Stimulated activated CD4-positive, alpha-beta T cell treated with anti-CD3 and anti-CD28 coated beads, Interleukin-15, amount 100 ng/mL, for 1 hour (primary cell): ENCODE measurements at places on chromosomes 2 and 18.

DNA sequence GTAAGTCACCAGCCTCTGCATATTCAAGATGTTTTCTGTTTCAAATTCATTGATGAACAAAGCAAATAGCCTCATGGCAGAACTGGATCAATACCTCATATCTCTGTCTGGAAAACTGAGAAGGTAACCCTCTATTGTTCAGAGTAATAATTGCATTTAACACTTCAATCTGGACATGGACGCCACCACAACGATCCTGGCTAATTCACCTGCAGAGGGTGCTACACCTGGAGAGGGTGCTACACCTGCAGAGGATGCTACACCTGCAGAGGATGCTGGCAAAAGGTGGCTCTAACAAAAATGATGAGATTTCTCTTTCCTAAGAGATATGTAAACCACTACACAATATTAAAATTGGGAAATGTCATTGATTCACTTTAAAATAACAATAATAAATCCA lies 183.1 kb upstream of the HNRNPA3 start:
- no peak for DNase-seq

GRCh38 chr2:217394510-217395351 lies 534.9 kb upstream of the TNP1 start:
- no peak for DNase-seq

- no peak for DNase-seq
Observed at GRCh38 chr18:79581911-79582310, 97.7 kb upstream of the CTDP1 start.

GRCh38 chr2:102070058-102070642 lies 72.4 kb upstream of the IL1R1 start:
- no peak for DNase-seq

- DNase-seq: no peak
Observed at GRCh38 chr18:32287873-32288272, 98.0 kb downstream of the MEP1B start.

GRCh38 chr2:59413751-59414570 lies 1139.5 kb downstream of the BCL11A start:
- DNase-seq: no peak

- DNase-seq: no peak
Observed at GRCh38 chr18:50507120-50507590, 52.7 kb upstream of the MAPK4 start.

- DNase-seq: no peak
Observed at GRCh38 chr2:100524331-100524730, 38.5 kb upstream of the PDCL3 start.

GRCh38 chr2:40384714-40385113 lies 67.2 kb downstream of the SLC8A1 start:
- DNase-seq: no peak

- no peak for DNase-seq
Observed at GRCh38 chr2:47179388-47179787, 24.3 kb upstream of the STPG4 start.

GRCh38 chr18:7281579-7281978 lies 50.7 kb downstream of the LRRC30 start:
- no peak for DNase-seq

DNA sequence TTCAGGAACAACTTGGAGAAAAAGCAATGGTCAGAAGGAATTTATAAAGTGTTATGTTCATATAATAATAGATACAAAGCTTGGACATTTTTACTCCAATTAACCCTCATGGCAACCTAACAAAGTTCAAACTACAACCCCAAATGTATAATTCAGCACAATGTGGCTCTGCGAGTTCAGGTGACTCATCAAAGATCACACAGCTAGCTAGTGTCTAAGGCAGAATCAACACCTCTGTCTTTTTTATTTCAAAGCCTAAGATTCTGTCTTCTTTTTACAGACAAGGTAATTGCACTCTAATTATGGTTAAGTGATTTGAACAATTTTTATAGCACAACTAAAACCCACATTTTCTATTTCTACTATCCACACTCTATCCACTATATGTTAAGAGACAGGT lies 90.5 kb downstream of the CHST9 start:
- DNase-seq: no peak

DNA sequence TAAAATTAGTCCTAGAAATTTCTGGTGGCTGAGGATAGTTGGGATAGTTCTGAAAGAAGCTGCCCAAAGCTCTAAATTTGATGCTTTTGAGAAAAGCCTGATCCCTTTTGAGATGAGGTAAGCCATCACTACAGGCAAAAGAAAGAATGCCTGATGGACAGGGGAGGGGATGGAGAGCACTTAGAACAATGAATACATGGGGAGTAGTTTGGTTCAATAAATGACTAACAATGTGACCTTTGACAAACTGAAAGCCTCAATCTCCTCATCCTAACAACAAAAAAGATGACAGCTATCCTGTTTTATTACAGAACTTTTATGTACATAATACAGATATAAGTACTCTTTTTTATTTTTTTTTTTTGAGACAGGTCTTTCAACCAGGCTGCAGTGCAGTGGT lies 42.7 kb downstream of the GFPT1 start:
- DNase-seq: no peak

- no peak for DNase-seq
Observed at GRCh38 chr2:10239561-10239967, 63.1 kb upstream of the HPCAL1 start.

DNA sequence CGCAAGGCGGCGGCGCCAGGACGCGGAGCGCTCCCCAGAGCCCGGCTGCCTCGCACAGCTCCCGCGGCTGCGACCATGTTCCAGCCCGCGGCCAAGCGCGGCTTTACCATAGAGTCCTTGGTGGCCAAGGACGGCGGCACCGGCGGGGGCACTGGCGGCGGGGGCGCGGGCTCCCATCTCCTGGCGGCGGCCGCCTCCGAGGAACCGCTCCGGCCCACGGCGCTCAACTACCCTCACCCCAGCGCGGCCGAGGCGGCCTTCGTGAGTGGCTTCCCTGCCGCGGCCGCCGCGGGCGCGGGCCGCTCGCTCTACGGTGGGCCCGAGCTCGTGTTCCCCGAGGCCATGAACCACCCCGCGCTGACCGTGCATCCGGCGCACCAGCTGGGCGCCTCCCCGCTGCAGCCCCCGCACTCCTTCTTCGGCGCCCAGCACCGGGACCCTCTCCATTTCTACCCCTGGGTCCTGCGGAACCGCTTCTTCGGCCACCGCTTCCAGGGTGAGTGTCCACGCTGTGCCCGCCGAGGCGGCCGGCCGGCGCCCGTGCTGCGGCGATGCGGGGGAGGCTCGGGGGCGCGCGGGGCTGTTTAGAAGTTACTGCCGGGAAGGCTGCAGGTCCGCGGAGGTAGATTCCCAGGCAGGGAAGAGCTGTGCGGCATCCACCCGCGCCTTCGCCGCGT lies 696 bp downstream of the EMX1 start:
- no peak for DNase-seq

GRCh38 chr2:129379411-129379810 lies 600.1 kb upstream of the RAB6C start:
- no peak for DNase-seq

DNA sequence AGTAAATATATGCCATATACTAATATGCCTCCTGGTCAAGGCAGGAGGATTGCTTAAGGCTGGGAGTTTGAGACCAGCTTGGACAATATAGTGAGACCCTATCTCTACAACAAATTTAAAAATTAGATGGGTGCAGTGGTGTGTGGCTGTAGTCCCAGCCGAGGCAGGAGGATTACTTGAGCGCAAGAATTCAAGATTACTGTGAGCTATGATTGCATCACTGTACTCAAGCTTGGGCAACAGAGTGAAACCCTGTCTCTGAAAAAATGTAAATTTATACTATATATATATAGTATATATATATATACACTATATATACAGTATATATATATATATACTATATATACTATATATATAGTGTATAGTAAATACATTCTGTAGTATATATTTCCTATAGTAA lies 30.0 kb upstream of the NPC1 start:
- no peak for DNase-seq

- DNase-seq: no peak
Observed at GRCh38 chr2:24806661-24807036, 13.4 kb downstream of the CENPO start.

- no peak for DNase-seq
Observed at GRCh38 chr2:226030788-226031646, 631.5 kb downstream of the NYAP2 start.

DNA sequence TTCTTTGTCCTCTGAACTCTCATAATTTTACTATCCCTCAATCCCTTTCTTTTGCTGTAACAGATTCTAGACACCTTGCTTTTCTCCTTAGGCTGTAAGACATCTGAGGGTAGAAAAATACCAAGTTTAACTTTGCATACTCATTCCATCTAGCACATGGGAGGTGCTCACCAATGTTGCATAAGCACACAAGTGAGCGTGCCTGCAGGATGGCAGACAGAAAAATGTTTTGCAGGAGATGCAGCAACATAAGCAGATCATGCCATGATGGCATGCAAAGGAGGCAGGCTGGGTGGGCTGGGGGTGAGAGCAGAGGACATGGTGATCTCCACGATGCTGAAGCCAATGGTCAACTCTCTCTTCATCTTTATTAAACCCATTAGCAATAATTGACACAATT lies 24.1 kb downstream of the CYRIA start:
- no peak for DNase-seq

DNA sequence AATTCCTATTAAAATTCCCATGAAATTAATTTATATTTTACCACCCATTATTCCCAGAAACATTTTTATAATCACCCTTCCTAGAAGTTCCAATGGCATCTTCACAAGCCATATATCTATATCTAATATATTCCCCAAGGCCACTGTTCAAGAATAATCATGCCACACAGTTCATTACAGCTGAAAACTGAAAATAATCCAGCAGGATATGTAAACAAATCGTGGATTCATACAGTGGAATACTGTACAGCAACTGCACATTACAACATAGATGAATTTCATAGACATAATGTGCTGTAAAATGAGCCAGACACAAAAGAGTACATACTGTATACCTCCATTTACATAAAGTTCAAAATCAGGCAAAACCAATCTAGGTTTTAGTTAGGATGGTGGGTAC lies 63.9 kb upstream of the SERPINE2 start:
- DNase-seq: no peak

GRCh38 chr2:88027697-88028389 lies 11.5 kb upstream of the RNU2-63P start:
- no peak for DNase-seq

- no peak for DNase-seq
Observed at GRCh38 chr18:9474108-9474982, 968 bp upstream of the RALBP1 start.

GRCh38 chr2:136139631-136140030 lies 21.7 kb upstream of the CXCR4 start:
- DNase-seq: no peak

- DNase-seq: no peak
Observed at GRCh38 chr2:11775384-11775783, 29.0 kb downstream of the LPIN1 start.

- DNase-seq: no peak
Observed at GRCh38 chr2:2045950-2046349, 285.1 kb downstream of the MYT1L start.

GRCh38 chr2:67717692-67718091 lies 320.6 kb downstream of the ETAA1 start:
- DNase-seq: no peak

- DNase-seq: no peak
Observed at GRCh38 chr2:119156891-119157773, 1.4 kb downstream of the C1QL2 start.

DNA sequence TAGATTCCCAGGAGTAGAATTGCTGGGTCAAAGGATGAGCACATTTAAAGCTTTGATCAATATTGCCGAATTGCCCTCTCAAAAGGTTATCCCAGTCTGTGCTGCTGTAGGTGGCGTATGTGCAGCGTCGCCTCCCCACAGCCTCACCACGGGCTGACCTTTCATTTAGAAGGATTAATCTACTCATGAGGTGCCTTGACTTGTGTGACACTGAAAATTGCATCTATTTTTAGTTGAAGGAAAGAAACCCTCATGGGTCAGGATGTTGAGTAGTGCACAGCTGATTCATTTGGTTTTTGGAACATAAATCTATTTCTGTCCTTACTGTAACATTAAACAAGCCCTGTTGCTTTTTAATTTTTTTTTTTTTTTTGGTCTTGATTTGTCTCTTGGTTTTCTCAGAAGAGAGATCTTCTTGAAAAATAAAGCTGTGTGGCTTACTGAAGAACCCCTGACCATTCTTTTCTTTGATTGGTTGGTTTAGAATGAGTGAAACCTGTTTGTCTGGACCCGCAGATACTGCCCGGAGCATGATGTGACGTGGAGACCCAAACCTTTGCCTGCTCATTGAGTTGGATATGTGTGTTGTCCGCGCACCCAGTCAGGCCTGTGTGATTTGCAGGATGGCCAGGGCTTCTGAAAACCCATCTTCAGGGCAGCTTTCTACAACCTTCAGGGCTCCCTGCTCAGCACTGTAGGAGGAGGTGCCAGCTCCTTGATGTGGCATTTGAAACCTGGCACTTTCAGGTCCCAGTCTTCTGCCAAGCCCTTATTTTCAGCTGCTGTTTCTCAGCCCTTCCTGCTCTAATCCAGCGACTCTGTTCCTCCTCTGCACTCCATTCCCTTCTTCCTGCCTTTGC lies 61.0 kb downstream of the LPIN1 start:
- no peak for DNase-seq

DNA sequence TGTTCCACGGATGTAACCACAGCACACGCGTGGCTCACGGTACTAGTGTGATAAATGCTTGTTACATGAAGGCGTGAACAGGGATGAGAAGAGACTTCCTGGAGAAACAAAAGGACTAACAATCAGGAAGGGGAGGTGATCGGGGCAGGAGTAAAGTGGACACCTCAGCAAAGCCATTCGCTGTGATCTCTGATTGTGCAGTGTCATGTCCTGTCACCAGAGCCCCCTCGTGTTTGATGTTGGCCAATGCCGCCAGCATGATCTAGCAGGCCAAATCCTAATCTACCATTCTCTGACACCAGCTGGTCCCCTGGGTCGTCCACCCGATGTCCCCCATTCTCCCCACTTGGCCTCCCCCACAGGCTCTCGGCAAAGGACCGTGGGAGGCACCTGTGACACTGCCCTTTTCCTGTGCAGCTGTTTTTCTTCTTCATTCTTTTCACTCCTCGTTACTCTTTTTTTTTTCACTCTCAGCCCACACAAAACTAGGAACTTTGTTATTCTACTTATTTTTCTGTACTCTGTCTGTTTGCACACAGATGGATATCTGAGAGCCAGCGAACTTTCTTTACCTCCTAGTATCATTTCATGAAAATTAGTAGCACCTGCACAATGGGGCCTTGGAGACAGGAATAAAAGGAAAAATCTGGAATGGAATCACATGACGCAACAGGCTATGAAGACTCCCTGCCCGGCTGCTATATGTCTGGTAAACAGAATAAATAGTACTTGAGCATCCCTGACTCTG lies 146.8 kb downstream of the TGIF1 start:
- no peak for DNase-seq

GRCh38 chr2:44120428-44120827 lies 48.2 kb upstream of the PPM1B start:
- no peak for DNase-seq

GRCh38 chr2:55595536-55595935 lies 21.9 kb downstream of the PPP4R3B start:
- DNase-seq: no peak

GRCh38 chr2:30484995-30485394 lies 37.9 kb downstream of the LCLAT1 start:
- DNase-seq: no peak

DNA sequence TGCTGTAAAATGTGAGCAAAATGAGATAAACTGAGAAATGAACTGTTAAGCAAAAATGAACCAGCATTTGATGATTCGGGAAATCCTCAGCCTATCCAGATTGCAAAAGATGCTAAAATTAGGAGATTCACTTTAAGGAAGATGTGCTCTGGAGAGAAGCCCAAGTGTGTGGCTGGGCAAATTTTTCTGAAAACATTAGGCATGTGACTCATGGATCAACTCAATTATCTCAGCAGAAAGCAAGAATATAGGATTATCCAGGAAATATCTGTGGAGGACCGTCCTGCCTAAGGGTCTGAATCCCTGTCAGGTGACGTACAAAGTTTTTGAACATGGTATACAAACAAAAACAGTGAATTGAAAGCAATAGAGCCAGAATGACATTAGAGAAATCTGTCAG lies 1268.3 kb upstream of the TMEFF2 start:
- DNase-seq: no peak
